Dermis blood vessel endothelial cell (primary cell): ENCODE measurements at places on chromosomes 1 and 21. TPM values are rescaled to one million over a fixed set of nuclear protein-coding genes. Genes with fewer than 3 reads are reported as not detected.

Gene BRINP2
- not detected in 2 replicates for total RNA-seq

GRCh38 chr1:200866521-200866920 lies 6.3 kb upstream of the GPR25 start:
- DNase-seq = no peak

DNA sequence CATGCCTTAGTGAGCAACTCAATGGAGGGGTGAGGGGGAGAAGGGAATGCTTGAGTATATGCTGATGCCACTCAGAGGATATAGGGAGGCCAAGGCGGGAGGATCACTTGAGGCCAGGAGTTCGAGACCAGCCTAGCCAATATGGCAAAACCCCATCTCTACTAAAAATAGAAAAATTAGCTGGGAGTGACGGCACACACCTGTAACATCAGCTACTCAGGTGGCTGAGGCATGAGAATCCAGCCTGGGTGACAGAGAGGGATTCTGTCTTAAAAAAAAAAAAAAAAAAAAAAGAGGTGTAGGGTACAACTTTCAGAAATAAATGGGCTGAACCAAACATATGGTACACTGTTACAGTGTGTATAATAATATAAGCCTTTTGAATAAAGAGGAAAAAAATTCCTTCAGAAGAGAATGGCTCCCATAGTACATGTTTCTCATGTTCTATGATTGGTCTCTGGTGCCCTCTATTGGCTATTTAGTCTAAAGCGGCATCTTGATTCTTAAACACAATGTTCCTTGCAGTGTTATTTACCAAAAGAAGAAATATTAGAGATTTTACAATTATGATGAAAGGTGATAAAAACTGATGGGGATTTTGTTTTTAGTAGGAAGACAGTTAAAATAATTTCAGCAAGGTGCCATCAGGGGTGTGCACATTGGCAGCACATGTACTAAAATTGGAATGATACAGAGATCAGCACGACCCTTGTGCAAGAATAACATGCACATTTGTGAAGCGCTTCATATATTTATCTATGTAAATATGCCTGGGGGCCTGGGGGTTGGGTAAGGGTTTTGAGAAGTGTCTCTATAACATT lies 109.8 kb downstream of the PATJ start:
- DNase-seq = peak; percentile 86

DNA sequence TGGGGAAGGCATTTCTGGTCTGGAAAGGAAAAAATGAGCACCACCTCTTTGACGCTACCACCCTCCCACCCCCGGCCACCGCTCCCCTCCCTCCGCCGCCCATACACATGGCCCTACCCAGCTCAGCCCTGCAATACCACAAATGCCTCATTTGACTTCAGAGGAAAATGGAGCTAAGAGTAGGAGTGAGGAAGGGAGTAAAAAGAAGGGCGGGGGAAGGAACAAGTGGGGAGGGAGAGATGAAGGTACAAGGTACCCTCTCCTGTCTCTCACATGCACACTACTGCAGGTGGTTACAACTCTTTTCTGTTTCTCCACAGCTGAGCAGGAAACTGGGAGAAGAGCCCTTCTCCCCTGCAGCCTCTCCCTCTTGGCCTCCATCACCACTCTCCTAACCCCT lies 7.1 kb downstream of the SYT2 start:
- DNase-seq = no peak

- DNase-seq = no peak
Measured at GRCh38 chr1:183871601-183872000, 66.7 kb downstream of the RGL1 start.

- no peak for DNase-seq
Measured at GRCh38 chr1:161718559-161719324, 2.6 kb upstream of the FCRLB start.
